Activated CD4-positive, alpha-beta T cell treated with anti-CD3 and anti-CD28 coated beads, Interleukin-2, amount 10 ng/mL, durations not matched to agents 7 days and 5 days (primary cell): ENCODE measurements at places on chromosomes 1 and 21. TPM values are rescaled to one million over a fixed set of nuclear protein-coding genes. Genes with fewer than 3 reads are reported as not detected.

- DNase-seq, result no peak
Observed at GRCh38 chr1:88648706-88649105, 35.4 kb upstream of the PKN2 start.

DNA sequence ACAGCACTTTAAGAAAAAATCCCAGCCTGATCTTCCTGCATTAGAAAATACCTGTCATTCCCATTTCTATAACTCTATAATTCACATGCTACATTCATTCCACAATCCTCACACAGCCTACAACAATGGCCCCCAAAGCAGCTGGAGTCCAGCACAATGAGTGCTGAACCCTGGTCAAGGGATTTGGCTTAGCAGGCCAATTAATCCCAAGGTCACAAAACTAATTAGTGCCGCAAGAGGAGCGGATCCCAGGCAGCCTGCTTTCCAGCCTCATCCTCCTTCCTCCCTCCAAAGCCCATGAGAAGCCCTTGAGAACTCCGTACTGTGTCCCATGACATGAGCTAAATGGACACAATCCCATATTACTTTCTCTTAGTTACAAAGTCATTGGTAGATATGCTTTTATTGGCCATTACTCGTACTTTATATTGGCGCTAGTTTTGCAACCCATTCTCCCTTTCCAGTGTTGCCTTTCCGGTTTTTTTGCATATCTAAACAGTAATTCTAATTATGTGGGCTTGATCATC is 94.8 kb downstream of the DAB1 start:
- DNase-seq, result no peak

- DNase-seq, result no peak
Observed at GRCh38 chr1:192555399-192555798, 20.2 kb upstream of the RGS1 start.

- no peak for DNase-seq
Observed at GRCh38 chr1:170682169-170682568, 18.2 kb downstream of the PRRX1 start.

GRCh38 chr1:239219679-239220078 is 166.7 kb upstream of the CHRM3 start:
- DNase-seq, result no peak

- no peak for DNase-seq
Observed at GRCh38 chr1:180888870-180889269, 23.8 kb upstream of the KIAA1614 start.

- DNase-seq, result no peak
Observed at GRCh38 chr1:235397733-235398132, 30.5 kb downstream of the TBCE start.

GRCh38 chr1:221527886-221528624 is 213.8 kb downstream of the DUSP10 start:
- DNase-seq, result no peak

DNA sequence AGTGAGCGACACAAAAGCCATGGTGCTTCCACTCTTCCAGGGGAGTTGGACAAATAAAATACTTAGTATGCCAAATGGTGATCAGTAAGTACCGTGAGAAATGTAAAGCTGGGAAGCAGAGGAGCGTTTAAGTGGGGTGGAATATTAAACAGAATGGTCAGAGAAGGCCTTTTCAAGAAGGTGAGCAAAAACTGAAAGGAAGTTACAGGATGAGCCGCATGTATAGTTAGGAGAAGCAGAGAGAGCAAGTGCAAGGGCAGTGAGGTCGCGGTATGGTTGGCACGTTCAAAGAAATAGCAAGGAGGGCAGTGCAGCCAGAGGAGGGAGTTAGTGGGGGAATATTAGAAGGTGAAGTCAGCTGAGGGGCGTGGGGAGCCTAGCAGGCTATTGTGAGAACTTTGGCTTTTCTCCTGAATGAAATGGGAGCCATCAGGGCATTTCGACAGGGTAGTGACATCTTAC is 748 bp upstream of the ATP6V0B start:
- DNase-seq, result no peak

DNA sequence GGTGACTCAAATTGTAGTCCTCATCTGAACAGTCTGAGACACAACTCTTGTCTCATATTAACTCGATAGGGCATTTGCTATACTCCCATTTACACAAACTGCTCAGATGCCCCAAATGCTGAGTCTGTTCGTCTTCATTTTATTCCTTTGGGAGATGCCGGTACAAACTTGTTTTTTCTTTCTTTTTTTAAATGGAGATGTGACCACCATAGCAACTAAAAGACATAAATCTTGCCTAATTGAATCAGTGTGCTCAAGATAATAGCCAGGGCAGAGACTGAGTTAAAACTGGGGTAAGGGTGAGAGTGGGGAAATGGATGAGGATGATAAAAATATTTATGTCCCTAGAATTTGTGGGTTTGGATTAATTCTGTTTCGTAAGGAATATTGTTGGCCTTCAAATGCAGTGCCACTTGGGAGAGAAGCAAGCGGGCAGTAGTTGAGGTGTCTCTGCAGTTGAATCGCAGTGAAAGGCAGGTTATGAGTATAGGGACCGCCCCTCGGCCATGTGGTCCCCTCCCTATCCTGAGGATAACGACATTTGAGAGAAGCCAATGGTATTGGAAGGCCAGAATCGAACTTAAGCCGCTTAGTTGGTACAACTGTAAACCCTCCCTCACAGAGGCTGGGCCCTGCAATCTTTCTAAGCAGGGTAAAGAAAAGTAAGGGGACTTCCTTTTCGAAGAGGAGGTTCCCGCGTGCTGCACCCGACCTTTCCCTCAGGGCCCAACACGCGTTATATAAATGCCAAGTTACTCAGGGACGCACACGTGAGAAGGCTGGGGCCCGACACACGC is 859 bp upstream of the LRRC8B start:
- DNase-seq, result peak; percentile 62

DNA sequence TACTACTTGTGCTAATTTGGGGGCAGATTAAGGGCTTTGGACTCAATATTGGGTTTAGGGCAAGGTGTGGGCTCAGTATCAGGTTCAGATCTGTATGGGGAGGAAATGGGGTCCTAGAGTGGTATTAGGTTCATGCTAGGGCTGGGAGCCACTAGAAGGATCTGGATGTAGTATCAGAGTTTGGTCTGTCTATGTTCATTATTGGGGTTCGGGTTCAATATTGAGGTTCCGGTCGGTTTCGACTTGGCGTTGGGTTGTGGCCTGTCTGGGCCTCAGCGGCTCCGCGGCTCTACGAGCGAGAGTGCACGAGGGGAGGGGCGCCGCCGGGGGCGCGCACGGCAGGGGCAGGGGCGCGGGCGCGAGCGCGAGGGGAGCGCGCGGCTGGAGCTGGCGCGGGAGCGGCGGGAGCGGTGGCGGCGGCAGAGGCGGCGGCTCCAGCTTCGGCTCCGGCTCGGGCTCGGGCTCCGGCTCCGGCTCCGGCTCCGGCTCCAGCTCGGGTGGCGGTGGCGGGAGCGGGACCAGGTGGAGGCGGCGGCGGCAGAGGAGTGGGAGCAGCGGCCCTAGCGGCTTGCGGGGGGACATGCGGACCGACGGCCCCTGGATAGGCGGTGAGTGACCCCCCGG is at the start of gene PTPRF:
TSS of gene PTPRF (plus strand) at position 401 of the 624 bp plus-strand sequence. CDS start 14,193 bp downstream, outside the sequence.
- peak; percentile 20 for DNase-seq

DNA sequence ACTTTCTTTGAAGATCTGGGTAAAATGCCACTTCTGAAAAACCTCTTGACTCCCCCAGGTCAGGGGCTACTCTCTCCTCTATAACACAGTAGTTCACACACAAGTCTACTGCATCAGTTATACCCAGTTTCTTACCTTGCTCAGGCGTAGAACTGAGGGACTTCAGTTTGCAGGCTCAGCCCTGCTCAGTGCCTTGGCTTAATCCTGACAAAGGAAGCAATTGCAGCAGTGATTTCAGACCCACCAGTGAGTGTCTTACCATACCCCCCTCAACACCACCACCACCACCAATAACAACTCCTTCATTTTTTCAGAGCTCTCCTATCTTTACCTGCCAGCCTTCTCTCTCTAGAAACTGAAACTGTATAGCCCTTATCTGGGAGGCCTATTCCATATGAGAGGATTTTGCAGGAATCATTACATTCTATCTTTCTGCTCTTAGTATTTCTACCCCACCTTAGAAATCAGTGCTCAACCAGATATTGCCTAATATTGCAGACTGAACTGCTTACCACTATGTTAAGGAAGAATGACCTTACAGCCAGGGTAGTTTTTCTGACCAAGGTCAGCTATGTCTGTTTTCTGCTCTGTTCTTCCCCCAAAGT is 105.5 kb upstream of the S1PR1 start:
- DNase-seq, result no peak

GRCh38 chr1:230713915-230714764 is at the start of gene AGT:
Gene AGT (minus strand): TSS chr1:230714122. CDS start chr1:230710823, 3,299 bp downstream.
- no peak for DNase-seq

Gene C8A
- total RNA-seq, result not detected

Gene C1QB
- not detected for total RNA-seq

Gene CELA3A
- total RNA-seq, result not detected

Gene LAMC2
- total RNA-seq, result 0.05 TPM

Gene RASAL2
- not detected for total RNA-seq

Gene KLHDC8A
- not detected for total RNA-seq

Gene RAB7B
- total RNA-seq, result not detected
